ENCODE measurements at places on chromosomes 3 and 15. TPM values are rescaled to one million over a fixed set of nuclear protein-coding genes. Genes with fewer than 3 reads are reported as not detected.

- no peak for DNase-seq
These were observed 98.8 kb downstream of the SH3GL3 start for GRCh38 chr15:83545804-83546511.

DNA sequence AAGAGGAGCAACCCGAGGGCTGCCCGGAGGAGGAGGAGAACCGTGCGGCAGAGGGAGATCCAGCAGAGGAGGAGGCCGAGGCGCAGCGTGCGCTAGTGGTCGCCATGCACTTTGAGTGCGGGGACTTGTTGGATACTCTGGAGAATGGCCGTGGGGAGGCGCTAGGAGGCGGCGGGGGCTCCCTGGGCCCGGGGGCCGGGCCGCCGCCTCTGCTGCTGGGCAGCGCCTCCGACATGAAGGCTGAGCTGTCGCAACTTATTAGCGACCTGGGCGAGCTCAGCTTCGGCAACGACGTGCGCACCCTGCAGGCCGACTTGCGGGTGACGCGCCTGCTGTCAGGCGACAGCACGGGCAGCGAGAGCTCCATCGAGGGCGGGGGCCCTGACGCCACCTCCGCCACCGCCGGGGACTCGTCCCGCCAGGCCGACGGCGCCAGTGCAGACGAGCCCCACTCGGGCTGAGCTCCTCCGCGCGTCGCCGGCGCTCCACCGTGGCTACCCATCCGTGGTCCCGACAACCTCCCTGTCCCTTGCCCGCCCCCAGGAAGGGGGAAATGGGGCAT is 2.0 kb downstream of the FAM43A start:
- DNase-seq = no peak

- no peak for DNase-seq
These were observed 10.2 kb downstream of the CTDSPL start for GRCh38 chr3:37871858-37872257.

- no peak for DNase-seq
These were observed 101.0 kb upstream of the THBS1 start for GRCh38 chr15:39479911-39480310.

- DNase-seq = no peak
These were observed 46.2 kb upstream of the SUCLG2 start for GRCh38 chr3:67700596-67700995.

DNA sequence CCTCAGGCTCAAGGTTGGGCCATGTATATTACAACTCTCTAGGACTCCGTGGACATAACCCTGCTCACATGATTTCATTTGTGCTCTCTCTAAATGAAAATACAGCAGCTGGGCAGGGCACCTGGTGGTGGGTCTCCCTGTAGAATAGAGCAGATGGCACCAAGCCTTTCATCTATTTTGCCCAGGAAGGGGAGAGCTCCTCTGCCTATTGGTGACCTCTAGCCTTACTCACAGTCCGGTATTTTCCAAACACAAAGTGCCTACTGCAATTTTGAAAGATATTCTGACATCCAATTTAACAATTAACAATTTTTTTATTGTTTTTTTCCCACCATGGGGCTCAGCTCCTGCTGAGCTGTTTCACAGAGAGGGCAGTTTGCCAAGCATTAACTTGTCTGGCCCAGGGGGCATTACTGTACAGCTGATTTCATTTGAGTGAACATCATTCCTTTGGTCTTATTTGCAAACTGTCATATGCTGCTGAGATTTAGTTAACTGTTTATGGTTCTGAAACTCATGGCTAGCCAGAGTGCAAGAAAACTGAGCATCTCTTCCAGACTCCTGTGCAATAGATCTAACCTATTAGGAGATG is 474.0 kb downstream of the EPHB1 start:
- no peak for DNase-seq

DNA sequence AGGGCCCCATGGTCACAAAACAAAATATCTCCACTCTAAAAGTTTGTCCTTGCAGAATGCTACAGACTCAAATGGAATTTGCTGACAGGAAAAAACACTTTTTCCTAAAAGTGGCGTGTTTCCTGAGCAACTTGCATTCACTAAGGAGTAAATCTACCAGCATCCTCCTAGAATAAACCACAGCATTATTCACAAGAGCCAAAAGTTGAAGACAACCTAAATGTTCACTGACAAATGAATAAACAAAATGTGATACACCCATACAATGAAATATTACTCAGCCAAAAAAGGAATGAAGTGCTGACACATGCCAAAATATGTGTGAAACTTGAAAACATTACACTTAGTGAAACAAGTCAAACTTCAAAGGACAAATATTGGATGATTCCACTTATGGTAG is 28.9 kb downstream of the ITGB5 start:
- DNase-seq = no peak

DNA sequence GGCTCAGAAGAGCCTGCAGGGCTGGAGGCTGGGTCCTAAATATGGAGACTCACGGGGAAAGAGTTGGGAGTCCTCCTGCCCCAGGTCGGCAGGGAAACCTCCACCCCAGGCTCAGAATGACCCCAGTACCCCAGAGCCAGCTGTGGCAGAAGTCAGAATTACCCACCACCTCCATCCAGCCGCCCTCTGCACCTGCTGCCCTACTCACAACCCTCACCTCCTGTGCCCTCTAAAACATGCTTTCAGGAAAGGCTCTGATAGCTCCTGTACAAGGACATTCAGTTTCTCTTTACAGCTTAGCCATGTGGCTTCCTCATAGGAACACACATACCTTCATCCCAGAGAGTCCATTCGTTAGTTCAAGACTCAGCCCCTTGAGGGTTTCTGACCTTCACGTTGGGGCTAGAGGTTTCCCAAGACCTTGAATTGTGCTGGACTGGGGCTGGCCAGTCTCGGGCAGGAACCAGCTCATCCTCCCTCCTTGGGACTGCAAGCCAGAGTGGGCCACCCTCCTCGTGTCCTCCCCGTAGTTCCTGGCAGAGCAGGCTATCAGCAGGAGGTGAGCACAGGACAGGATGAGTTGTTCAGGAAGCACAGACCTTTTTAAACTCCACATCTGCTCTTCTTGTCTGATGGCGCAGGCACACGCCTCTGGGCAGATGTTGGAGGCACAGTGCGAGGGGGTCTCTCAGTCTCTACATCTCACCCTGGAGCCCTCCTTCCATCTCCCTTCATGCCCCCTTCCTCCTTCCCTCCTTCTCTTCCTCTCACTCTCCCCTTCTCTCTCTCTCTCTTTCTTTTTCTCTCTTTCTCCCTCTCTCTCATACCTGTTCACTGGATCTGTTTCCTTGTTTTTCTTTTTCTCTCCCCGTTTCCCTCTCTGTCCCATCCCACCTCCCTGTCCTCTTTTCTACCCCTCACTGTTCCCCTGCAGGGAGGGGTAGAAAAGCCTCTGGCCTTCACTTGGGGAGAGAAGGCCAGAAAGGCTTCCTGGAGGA is 55.9 kb upstream of the NR2C2 start:
- no peak for DNase-seq

- DNase-seq = no peak
These were observed 6.7 kb downstream of the SUMF1 start for GRCh38 chr3:4460334-4460733.

DNA sequence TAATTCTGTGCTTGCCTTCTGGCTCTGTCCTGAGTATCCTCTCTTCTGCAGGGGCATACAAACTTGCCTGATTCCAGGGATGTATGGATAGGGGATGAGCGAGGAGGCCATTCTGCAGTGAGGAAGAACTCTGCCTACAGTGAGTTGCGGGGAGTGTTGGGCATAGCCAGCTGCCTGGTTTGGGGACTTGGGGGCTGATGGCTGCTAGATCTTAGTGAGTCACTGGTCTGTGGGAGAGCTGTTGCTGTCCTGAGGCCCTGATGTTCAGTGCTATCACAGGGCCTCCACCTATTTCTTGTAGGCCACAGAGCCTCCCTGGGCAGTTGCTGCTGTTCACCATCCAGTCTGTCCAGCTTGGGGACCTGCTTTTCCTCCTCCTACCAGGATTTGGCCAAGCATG is 20.3 kb downstream of the CDAN1 start:
- no peak for DNase-seq

Gene CATSPER2
- 0.29 TPM for total RNA-seq

Gene STAB1
- total RNA-seq = 277 TPM

Gene CGNL1
- total RNA-seq = 26.7 TPM

Gene PTX3
- total RNA-seq = 317 TPM

Gene CPA3
- not detected for total RNA-seq

Gene MYO1E
- 108 TPM for total RNA-seq

Gene KLF13
- 41.2 TPM for total RNA-seq

Data from glomerular endothelial cell (primary cell).